Lung (tissue), 17 donors: ENCODE measurements at places on chromosomes 4 and X. TPM values are rescaled to one million over a fixed set of nuclear protein-coding genes. Genes with fewer than 3 reads are reported as not detected.

DNA sequence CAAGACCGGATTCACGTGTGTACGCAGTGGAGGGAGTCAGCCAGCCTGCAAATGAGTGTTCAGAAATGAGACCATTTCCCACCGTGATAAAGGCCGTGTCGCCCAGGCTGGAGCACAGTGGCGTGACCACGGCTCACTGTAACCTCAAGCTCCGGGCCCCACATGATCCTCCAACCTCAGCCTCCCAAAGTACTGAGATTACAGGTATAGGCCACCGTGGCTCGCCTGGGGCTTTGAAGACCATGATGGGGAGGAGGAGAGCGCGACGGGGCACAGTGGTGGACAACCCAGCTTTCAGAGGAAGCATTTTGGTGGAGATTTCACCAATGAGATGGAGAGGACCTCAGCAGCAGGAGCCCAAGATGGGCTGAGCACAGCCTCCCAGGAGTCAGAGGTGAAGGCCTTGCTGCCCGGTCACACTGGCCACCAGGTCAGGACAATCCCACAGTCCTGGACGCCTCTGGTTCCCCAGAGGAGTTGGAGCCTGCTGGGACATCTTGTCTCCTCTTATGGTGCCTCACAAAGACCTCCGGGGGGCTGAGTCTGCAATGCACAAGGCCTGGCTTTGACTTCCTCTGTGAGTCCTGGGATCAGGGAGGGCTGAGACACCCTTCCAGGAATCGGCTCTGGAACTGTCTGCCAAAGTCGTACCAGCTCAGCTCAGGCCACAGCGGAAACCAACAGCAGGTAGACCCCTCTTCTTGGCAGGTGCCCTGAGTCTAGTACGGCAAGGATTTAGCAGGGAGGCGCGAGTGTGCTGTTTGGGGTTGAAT is 22.4 kb upstream of the MXD4 start:
- no peak for DNase-seq

TCEAL6 gene
- polyA plus RNA-seq: not detected

- DNase-seq: no peak
These were observed 208.4 kb downstream of the RBM46 start for GRCh38 chr4:154989511-154989910.

- DNase-seq: no peak
These were observed 320.7 kb upstream of the FTHL17 start for GRCh38 chrX:31392513-31392912.

ATP2B3 gene
- not detected for polyA plus RNA-seq

ETDB gene
- polyA plus RNA-seq: not detected

DNA sequence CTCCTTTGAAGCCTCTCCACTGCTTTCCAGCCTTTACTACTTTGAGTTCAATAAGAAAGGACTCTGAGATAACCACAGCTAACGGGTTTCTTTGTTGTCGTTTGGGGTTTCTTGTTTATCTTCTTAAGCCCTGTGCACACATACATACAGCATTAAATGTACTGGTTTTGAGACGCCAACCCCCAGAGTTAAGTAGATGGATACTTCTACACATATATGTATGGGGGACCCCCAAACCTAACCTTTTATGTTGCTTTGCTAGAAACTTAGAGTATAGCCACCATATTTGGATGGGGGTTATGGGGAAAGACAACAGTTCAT is 697 bp downstream of the CEP135 start:
- no peak for DNase-seq

DNA sequence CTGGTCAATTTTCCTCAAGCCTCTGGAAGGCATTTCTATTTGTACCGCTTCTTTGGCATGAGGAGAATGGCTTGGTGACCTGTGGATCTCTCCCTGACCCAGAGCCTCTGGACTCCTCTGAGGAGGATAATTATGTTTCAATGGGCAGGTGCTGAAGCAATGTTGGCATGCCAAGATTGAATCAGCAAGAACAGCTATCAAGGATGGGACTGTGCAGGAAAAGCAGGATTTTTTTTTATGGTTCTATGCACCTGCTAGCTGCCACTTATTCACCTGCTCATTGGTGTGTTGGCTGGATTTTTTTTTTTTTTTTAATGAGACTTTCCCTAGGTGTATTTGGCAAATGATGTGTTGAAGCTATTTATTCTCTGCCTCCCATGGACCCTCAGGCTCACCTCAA is 821.2 kb downstream of the RPA4 start:
- DNase-seq: no peak

DNA sequence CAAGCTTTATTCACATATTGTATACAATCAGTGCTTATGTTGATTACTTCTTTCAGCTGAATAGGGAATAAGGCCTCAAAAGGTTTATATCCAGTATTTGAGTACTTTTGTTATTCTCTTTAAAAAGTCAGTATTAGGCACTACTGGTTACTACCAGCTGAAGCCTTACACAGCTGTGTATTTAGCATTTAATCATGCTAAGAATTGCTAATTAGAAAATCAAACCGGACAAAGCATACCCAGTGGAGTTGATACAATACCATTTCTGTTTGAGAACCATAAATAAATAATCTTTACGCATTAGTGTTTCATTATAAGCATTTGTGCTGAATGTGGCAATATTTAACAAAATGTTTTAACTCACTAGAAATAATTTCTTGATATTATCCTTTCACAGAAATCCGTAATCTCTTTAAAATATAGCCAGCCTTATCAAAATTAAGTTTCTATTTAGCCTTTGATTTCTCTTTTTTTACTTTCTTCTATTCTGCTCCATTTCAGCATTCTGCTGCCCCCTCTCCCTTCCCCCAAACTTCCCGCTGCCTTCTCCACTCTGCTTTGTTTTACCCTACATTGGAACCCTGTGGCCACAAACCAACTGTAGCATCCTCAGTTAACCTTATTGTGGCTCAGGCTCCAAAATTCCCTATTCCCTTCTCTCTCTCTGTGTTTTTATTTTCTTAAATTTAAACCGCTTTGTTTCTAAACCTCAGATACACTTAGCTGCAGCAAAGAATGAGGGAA is 37.8 kb downstream of the UGT8 start:
- no peak for DNase-seq

- no peak for DNase-seq
These were observed 11.4 kb downstream of the ANK2 start for GRCh38 chr4:113060853-113061252.

DNA sequence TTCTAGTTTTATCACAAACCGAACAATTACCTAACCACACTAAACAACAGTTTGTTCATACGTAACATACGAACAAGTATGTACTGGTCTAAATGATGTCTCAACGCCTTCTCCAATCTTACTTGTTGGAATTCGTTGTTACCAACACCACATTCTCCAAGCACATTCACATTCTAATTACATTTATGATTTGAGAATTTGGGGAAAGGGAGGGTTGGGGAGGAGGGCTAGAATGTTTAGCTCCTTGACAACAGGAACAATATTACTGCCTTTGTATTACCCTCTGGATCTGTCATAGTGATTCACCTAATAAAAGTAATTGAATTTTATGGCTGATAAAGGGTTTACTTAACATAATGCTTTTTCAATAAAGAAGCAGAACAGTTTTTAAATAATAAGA is 24.4 kb downstream of the LCORL start:
- no peak for DNase-seq

GRCh38 chr4:8478371-8478770 is 37.8 kb downstream of the TRMT44 start:
- no peak for DNase-seq

VEGFD gene
- polyA plus RNA-seq: 10.0 TPM

HSD17B13 gene
- polyA plus RNA-seq: 3.1 TPM

EDA2R gene
- 0.27 TPM for polyA plus RNA-seq

IL2 gene
- polyA plus RNA-seq: not detected

OTUD5 gene
- 32.4 TPM for polyA plus RNA-seq

GRCh38 chr4:163858515-163858914 is 364.0 kb downstream of the TMA16 start:
- DNase-seq: no peak

GRCh38 chrX:11462648-11463047 is 169.4 kb downstream of the AMELX start:
- no peak for DNase-seq

DNA sequence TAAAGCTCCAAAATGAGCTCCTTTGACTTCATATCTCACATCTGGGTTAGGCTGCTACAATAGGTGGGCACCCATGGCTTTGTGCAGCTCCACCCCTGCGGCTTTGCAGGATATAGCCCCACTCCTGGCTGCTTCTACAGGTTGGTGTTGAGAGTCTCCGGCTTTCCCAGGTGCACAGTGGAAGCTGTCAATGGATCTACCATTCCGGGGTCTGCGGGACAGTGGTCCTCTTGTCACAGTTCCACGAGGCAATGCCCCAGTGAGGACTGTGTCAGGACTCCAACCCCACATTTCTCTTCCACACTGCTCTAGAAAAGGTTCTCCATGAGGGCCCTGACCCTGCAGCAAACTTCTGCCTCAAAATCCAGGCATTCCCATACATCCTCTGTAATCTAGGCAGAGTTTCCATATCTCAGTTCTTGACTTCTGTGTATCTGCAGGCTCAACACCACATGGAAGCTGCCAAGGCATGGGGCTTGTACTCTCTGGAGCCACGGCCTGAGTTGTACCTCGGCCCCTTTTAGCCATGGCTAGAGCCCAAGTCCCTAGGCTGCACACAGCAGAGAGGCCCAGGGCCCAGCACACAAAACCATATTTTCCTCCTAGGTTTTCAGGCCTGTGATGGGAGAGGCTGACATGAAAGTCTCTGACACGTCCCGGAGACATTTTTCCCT is 342.8 kb downstream of the FAM47B start:
- DNase-seq: no peak

- no peak for DNase-seq
These were observed 211.8 kb downstream of the PPP4R3C start for GRCh38 chrX:27251369-27251768.

PAGE1 gene
- polyA plus RNA-seq: not detected

MAGEB1 gene
- polyA plus RNA-seq: not detected

GRCh38 chr4:7785017-7785416 is 154.6 kb downstream of the AFAP1 start:
- no peak for DNase-seq

CC2D2A gene
- 9.2 TPM for polyA plus RNA-seq

MTNR1A gene
- polyA plus RNA-seq: 0.16 TPM
